ENCODE measurements at places on chromosomes 12 and 14.

- no peak for DNase-seq
Measured at GRCh38 chr12:94805749-94806529, 155.6 kb upstream of the TMCC3 start.

GRCh38 chr14:33707716-33708115 lies 243.2 kb downstream of the EGLN3 start:
- DNase-seq: no peak

DNA sequence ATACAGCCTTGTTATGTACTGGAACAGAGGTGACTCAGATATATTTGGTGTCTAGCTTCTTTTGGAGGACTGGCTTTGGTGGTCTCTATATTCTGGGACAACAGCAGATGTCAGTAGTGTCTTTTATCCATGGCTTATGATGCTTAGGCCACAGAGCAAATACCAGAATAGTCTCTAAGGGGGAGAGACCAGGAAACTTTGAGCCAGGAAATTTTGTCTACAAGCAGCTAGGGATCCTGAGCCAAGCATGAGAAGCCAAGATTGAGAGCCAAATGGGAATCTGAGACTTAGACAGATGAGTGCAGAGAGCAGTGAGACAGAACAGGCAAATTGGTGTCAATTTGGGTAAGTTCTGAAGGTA lies 28.4 kb upstream of the PTPRR start:
- no peak for DNase-seq

- DNase-seq: no peak
Measured at GRCh38 chr12:1922985-1923384, 4.5 kb upstream of the CACNA2D4 start.

- DNase-seq: no peak
Measured at GRCh38 chr12:44929236-44929885, 53.2 kb upstream of the NELL2 start.

GRCh38 chr12:64733857-64734256 lies 25.3 kb downstream of the GNS start:
- no peak for DNase-seq

All from suprapubic skin (tissue), 4 donors.